ENCODE measurements at places on chromosomes 16 and 17.

GRCh38 chr16:30060836-30061554 lies 4.6 kb upstream of the ALDOA start:
- no peak for DNase-seq

GRCh38 chr17:64048805-64049204 lies 28.4 kb upstream of the ICAM2 start:
- no peak for DNase-seq

DNA sequence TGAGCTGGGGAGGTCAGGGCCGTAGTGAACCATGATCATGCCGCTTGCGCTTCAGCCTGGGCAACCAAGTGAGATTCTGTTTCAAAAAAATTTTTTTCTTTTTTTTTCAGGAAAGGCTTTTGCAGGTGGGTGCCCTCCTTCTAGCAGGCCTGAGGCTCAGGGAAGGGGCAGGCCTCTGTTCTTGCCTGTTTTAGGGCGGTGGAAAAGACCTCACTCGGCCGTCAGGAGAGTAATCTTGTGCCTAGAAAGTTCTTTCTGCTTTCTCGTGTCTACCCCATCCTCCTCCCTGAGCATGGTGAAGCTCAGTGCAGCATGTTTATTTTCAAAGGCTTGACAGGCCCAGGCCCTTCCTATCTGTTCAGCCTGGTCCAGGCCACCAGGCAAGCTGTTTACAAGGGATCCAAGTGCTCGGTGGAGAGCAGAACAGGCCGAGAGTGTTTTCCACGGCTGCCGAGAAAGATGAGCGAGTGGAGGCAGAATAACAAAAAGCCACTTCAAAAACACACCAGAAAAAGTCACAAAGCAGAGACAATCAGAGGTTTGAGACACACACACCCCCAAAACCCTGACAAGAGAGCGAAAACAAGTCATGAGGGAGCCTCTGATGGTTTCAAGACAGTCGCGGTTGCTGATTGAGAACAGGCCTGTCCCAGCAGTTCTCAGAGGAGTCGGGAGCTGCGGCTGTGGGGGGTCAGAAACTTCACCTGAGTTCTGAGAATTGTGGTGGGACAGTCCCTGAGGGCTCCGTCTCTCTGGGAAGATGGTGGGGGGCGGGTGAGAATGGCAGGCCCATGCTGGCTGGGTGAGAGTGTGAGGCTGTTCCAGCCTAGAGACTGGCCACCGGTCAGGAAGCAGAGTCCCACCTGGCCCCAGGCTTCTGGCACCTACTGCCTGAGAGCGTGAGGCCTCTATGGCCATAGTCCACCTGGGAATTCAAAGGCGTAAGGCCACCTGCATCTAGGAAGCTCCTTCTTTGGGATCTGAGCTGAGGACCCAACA lies 37.5 kb upstream of the CCR7 start:
- no peak for DNase-seq

DNA sequence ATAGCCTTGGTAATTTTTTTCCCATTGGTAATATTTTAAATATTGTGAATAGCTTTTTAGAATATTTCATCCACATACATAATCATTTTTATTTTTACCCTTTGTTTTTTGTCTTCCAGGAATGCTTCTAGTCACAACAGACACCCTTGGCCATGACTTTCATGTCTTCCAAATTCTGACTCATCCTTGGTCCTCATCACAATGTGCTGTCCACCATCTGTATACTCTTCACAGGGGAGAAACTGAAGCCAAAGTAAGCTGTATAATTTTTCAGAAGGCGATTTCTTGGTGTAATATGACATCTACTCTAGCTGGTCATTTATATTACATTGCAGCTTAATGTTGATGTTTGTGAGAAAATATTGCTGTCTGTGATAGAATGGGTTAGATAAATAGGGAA lies 269.4 kb downstream of the BCAS3 start:
- DNase-seq: no peak

DNA sequence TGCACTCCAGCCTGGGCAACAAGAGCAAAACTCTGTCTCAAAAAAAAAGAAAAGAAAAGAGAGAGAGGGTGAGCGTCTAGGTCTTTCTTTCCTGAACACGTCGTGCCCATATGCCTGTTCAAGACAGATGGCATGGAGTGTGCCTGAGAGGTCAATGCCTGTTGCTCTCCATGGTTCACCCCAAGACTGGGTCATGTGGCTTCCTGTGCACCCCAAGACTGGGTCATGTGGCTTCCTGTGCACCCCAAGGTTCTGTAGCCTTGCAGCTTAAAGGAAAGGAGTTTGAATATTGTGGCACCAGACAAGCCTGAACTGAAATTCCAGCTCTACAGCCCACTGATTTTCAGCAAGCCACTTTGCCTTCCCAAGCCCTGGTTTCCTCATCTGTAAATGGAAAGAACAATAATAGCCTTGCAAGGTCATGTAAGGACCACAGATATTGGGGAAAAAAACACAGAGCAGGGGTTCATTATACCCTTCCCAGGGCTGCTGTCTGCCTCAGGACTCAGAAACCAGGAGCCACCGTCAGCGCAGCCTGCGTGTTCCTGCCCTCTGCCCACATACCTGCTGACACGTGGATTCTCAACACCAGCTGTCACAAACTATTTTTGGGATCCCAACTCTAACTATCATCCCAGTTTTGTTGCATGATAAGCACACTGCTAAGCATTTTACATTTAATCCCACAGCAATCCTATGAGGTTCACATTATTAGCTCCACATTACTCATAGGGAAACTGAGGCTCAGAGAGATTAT lies 18.0 kb upstream of the NAGS start:
- no peak for DNase-seq

DNA sequence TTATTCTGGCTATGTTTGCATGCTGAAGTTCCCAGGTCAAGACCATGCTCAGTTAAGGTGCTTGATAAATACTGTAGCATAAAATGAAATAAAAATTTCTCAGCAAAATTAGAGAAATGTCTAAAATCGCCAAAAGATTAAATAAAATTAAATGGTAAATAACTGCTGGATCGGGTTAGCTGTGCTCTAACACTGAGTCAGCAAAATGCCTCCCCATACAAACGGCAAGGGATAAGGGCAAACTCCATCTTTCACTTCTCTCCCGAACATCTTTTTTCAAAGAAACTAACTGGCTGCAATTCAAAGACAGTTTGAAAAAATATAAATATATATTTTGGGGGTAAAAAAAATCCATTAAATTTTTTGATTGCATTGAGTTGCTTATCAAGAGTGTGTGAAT lies 162.2 kb upstream of the ZFHX3 start:
- no peak for DNase-seq

- DNase-seq: no peak
Measured at GRCh38 chr17:57268181-57268580, 11.9 kb downstream of the MSI2 start.

GRCh38 chr16:81446907-81447268 lies 2.3 kb downstream of the CMIP start:
- DNase-seq: no peak

Measured in iPS-NIHi11 (cell line).